CD14-positive monocyte (primary cell): ENCODE measurements at places on chromosomes 7 and 10.

DNA sequence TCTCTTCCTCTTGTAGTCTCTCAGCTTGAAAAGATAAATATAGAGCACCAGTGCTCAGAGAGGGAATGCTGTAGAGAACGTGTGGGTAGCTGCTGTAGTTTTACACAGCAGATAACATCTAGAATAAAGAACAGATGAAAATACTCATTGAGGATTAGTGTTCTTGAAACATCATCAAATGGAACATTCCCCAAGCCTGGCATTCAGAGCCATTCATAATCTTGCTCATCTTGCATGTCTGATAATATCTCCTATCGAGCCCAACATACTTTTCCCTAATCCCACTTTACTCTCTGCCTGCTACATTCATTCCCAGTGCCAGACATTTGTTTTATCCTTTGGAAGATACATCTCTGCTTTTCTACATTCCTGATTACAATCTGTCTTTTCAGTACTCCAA, 35.2 kb downstream of the MCU start:
- DNase-seq = no peak

GRCh38 chr10:33521062-33521461, 186.6 kb upstream of the NRP1 start:
- no peak for DNase-seq

DNA sequence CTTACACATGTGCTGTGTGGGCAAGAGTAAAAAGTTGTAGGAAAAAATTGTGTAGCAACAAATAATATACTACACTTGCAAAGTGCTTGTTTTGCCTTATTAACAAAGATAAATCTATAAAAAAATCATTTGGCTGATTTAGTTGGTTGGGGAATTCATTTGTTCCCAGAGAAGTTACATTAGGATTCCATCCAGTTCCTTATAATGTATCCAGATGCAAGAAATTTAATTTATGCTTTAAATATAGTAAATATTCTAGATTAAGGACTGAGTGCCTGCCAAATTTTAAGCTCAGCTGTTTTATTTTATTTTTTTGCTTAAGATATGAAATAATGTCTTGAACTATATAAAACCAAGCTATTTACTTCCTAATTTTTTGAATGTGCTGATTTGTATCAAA, 1169.9 kb downstream of the NXPH1 start:
- no peak for DNase-seq

- no peak for DNase-seq
Measured at GRCh38 chr10:43839973-43840372, 191.3 kb upstream of the ZNF32 start.

- DNase-seq = no peak
Measured at GRCh38 chr7:75944507-75944906, 29.6 kb downstream of the POR start.

GRCh38 chr10:102450374-102451104, 804 bp downstream of the C10orf95 start:
- DNase-seq = peak; percentile 84

DNA sequence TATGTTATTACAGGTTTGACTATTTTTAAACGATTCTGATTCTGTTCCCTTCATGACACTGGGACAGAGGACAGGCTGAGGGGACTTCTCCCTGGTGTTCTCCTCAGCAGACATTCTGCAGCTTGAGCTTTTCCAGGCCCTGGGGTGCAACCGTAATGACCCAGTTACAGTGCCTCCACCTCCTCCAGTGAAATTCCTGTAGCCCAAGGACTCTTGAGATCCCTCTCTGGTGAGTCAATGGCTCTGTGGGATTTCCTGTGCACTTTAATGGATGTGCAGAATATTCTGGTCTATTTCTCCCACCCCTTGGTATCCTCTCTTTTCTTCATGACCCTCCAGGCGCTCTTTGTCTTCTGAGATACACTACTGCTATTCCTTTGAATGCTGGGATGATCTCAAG, 319.3 kb downstream of the INHBA start:
- DNase-seq = no peak

DNA sequence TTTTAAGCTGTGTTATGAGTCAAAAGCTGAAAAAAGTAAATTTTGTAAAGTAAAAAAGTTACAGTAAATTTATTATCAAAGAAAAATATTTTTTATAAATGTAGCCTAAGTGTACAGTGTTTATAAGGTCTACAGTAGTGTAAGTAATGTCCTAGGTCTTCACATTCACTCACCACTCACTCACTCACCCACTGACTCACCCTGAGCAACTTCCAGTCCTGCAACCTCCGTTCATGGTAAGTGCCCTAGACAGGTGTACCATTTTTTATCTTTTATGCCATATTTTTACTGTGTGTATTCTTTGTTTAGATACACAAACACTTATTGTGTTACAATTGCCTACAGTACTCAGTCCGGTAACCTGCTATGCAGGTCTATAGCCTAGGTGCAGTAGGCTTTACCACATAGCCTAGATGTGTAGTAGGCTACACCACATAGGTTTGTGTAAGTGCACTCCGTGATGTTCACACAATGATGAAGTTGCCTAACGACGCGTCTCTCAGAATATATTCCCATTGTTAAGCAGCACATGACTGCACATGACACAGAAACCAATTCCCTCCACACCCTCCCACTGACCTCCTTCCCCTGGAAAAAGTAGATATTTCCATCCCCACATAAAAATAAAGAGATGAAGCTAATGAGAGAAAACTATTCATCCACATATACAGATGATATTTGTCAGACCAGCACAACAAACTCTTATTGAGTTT, 44.8 kb upstream of the FGL2 start:
- DNase-seq = no peak

- peak; percentile 11 for DNase-seq
Measured at GRCh38 chr7:36034020-36034419, 119.0 kb upstream of the EEPD1 start.

DNA sequence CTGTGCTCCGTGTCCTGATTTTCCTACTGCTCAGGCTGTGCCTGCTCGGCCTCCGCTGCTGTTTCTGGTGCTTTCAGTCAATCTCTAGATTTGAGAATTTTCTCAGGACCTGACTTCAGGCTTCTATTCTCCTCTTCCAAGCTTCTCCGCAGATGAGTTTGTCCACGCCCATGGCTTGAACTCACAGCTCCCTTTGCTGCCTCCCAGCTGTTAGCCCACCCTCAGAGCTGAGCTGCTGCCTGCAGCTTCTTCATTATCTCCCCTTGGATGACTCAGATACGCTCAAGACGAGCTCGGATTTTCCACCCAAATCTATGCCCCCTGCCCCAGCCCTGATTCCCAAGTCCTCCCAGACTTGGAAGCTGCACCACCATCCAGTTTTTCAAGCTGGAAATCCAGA, 104.7 kb downstream of the FGFR2 start:
- no peak for DNase-seq

GRCh38 chr7:143492043-143492471, 14.4 kb downstream of the TAS2R41 start:
- peak; percentile 55 for DNase-seq

DNA sequence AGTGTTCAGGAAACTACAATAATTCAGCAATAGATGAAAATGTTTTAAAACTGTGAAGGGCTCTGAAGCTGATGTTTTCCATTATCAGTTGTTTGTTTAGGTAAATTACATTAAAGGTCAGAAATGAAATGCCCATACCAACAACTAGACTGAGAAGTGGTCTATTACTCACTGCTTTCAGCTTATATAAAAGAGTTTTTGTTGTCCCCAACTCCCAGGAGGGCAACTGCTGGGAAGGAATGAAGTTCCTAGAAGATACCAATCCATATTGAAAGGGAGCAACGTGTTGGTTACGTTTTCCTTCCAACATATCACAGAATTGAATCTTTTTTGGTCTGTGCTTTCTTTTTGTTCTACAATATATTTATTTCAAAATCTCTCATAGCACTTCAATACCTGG, 330.6 kb upstream of the LRRN3 start:
- no peak for DNase-seq

DNA sequence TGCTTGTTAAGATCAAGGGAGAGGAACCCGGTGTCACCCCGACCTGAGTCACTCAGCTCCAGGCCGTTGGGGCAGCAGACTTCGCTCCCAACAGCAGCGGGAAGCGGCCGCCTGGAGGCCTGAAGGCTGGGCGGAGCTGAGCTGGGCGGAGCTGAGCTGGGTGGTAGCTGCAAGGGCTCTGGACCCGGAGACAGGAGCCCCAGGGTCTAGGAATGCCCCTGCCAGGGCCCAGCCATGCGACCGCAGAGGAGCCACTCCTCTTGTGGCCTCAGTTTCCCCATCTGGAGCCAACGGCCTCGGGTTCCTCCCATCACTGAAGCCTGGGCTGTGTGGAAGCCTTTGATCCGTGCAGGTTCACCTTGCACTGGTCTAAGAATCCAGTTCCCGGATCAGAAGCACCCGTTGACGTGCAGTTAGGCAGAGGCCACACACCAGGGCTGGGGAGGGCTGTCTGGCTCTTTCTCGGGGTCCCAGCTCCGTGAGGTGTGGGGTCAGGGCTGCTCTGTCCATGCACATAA, 21.9 kb upstream of the DPYSL4 start:
- no peak for DNase-seq

DNA sequence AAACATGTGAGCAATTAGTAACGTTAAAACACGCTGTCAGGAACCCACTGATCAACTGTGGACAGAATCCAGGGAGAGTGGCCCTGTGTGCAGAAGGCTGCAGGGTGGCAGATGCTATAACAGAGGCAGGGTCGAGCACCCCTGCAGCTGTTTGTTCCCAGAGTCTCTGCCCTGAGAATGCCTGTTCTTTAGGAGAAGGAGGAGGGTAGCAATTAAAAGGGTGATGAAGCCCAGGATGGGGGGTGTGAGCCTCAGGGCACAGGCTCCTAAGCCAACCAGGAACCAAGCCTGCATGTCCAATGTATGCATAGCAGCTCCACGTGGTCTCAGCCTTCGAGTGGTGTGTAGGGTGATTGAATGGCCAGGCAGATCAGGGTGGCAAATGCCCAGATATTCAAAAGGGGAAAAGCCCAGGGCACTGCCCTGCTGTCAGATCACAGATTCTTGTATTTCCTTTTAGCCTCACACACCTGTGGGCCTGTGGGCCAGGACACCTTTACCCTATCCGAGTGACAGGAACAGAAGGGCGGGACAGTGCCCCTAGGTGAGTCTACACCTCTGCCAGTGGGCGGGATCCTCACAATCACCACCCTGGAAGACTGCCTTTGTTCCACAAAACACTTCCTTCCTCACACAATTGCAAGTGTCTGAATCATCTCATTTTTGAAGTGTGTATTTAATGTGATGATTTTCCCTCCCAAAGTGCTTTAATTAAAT, 7.3 kb downstream of the WDFY4 start:
- DNase-seq = no peak

DNA sequence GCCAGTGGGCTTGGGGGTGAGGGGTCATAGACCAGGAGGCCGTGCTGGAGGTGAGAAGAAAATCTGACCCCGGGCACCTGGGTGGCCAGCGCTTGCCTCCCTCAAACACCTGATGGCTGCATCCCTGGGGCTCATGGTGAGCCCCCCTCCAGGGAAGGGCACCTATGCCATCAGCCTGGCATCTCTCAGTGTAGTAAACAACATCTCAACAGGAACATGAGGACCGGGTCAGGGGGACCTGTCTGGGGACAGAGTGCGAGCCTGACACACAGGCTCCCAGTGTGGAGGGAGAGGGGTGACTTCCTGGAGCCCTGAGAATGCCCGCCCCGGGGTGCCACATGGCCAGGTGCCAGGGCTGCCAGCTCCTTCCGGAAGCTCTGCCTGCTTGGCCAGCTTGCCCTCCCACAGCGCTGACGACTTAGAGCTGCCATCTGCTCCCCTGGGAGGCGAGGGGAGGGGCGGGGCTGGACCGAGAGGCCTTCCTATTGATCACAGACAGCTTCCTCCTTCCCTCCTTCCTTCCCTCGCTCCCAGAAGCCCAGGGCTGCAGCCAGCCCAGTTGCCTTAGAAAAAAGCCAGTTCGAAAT, 12.3 kb downstream of the STX1A start:
- no peak for DNase-seq

DNA sequence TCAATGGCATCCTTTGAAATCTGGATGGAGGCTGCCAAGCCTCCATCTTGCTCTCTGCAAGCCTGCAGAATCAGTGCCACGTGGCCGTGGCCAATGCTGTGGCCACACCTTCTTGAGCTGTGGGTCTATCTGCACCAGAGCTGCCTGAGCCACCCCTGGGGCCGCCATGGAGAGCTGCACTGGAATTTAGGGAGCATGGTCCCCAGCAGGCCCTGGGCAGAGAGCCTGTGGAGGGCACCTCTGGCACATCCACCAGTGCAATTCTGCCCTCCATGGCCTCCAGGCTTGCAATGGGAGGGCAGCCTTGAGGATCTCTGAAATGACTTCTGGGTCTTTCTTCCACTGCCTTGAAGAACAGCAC, 55.6 kb upstream of the NKX6-2 start:
- DNase-seq = no peak

DNA sequence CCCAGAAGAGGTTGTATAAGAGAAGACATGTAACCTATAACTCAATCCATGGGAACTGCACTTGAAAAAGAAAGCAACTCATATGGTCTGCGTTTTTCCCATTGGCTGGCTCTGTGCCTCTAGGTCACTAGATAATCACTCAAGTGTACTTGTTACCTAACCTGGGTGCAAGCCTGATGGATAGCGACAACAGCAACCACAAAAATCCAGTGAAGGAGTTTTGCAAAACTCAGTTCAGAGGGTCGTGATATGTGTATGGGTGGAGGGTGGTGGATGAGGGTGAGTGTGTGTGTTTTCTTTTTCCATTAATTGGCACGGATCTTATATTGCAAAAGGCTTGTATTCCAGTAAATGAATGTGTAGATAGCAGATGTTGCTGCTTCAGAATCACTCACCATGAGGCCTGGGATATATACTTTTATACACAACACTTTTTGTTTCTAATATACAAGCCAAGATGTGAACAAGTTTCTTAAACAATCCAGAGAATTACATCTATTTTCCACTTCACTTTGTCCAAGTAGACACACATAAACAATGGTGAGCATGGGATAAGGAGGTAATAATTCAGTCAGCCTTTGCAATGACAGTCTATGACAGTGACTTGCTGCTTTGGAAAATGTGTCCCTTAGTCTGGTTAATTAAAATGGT, 286.9 kb upstream of the DKK1 start:
- no peak for DNase-seq

DNA sequence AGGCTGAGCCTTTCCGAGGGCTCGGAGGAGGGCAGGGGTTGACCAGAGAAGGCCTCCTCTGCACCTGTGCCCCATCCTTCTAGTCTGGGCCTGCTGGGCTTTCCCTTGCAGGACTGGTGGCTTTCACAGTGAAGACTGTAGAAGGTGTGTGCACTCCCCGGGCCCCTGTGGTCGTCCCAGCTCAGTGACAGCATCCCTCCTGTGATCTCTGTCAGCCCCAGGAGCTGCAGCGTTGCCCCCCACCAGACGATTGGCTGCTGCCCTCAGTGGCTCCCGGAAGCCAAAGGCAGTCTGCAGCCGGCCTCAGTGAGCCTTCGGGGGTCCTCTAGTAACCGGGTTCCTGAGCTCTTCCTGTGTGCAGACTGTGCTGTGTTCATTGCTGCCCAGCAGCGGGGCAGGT, 69.4 kb upstream of the EN2 start:
- DNase-seq = no peak

- peak; percentile 6 for DNase-seq
Measured at GRCh38 chr10:130138479-130138866, 2.3 kb downstream of the GLRX3 start.

DNA sequence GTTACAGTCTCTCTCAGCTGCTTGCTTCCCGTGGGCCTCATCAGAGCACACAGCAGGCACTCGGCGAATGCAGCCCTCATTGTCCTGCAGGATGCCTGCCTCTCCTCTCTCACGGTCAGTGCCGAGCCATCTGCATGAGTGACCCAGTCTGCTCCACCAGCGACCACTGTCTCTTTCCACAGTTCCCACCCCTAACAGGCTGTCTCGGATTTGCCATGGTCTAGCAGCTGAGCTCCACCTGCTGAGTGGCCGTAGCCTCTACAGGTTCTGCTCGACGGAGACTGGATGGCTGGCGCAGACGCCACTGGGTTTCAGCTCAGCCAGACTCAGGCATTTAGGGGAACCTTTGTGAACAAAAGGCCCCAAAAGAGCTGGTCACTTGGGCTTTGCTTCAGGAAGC, 209.4 kb upstream of the FOXK1 start:
- no peak for DNase-seq
